ENCODE measurements at places on chromosomes 7 and 10. TPM values are rescaled to one million over a fixed set of nuclear protein-coding genes. Genes with fewer than 3 reads are reported as not detected.

GRID1 gene
- not detected for total RNA-seq

MRLN gene
- not detected for total RNA-seq

MMRN2 gene
- total RNA-seq = 4.7 TPM

HIF1AN gene
- total RNA-seq = 7.3 TPM

SLC26A3 gene
- total RNA-seq = not detected

INMT gene
- total RNA-seq = 7.0 TPM

GHRHR gene
- not detected for total RNA-seq

ADIRF gene
- total RNA-seq = 51.1 TPM

RASSF4 gene
- 2.9 TPM for total RNA-seq
